ENCODE measurements at places on chromosomes 1 and 21.

- DNase-seq: no peak
Measured at GRCh38 chr1:182598296-182598695, 5.9 kb downstream of the RGS16 start.

DNA sequence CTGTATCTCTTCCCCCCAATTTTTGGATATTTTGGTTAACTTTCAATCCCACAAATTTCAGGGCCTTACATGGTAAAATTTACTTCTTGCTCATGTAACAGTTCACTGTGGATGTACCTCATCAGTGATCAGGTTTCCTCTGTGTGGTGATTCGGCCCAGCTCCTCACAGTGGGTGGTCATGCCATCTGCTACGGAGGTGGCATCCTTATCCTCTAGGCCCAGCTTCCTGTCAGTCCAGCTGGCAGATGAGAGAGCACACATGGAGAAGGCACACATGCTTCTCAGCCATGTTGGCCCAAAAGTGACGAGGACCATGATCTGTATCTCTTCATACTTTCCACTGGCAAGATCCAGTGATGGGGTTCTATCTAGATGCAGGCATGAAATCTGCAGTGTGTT lies 27.2 kb downstream of the PCBP3 start:
- no peak for DNase-seq

DNA sequence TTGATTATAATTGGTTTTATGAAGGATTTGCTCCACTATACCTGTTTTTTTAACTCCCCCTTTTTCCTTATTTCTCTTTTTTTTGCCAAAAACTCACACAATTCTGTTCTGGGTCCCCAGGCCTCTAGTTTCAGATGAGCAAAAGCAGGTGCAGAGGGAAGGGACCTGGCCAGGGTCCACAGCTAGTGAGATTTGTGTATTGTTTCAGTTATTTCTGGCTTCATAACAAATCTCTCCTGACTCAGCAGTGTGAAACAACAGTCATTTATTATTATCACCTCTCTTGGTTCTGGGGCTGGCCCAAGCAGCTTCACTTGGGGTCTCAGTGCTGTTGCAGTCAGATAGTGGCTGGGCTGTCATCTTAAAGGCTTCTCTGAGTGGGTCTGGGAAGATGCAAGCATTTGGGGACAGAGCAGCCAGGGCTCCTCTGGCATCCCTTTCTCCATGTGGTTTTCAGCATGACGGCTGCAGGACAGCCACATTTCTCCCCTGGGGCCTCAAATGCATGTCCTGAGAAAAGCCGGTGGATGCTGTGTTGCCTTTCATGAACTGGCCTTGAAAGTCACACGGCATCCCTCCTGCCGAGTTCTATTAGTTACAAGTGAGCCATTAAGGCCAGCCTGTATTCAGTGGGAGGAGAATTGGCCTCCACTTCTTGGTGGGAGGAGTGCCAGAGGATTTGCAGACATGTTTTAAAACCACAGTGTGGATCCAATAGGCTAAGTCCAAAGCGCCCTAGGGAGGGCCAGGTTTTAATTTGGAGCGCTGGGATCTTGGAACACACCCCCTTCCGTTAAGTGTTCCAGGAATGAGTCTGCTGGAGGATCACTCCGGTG lies 137.1 kb downstream of the CAMTA1 start:
- no peak for DNase-seq

DNA sequence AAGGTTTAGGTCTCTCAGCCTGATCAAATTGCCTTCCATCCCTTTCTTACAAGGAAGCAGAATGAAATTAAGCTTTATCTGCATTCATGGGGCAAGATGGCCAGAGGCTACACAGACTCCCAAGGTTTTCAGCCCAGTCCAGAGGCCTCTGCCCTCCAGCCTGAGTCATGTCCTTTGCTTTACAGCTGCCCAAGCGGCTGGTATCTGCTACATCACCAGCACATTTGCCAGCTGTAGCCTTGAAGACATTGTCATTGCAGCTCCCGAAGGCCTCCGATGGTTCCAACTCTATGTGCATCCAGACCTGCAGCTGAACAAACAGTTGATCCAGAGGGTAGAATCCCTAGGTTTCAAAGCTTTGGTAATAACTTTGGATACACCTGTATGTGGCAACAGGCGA lies 16.0 kb downstream of the HAO2 start:
- DNase-seq: no peak

DNA sequence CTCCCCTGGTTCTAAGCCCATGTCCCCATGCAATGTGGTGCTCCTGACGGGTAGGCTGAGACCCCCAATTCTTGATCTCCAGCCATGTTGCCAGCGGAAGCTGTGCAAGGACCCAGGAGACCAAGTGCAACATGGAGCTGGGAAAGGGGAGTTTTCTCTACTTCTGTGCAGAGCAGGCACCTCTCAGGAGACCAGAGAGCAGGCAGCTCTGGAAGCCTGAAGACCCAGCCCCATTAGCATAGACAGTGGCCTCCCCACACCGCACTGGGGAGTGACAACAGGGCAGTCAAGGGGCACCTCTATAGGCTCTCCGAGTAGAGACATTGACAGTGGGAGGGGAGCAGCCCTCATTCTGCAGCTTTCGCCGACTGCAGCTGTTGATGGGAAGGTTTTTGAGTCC lies 410.2 kb downstream of the MATN1 start:
- no peak for DNase-seq

DNA sequence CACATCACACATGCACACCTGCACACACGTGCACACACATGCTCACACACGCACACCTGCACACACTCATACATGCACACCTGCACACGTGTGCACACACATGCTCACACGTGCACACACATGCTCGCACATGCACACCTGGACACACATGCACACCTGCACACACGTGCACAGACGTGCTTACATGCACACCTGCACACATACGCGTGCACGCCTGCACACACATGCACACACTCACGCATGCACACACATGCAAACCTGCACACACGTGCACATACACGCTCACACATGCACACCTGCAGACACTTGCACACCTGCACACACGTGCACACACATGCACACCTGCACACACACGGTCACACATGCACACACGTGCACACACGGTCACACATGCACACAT lies 32.6 kb downstream of the CFAP74 start:
- no peak for DNase-seq

DNA sequence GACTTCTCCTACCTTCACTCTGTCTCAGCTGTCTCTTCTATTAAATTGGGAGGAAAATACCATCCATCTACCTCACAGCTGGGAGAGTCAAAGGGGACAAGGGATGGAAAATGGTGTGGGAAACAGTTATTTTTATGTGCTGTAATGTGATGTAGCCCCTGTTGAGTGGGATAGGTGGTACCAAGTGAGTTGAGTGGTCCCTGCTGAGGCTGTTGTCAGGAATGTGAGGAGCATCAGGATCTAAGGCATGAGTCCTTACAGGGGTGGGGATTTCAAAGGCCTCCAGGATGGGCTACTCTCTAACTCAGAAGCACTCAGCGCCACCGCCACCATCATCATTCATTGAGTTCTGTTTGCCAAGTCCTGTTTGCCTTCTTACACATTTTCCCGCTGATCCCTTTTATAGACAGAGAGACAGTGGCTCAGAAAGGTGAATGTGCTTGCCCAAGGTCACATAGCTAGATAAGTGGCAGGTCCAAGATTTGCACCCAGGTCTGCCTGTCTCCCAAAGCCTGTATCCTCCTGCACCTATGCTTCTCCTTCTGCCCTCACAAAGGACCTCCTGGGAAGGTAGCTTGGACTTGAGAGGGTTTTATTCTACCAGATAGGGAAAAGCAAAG lies 4.6 kb upstream of the ID3 start:
- no peak for DNase-seq

- DNase-seq: no peak
Measured at GRCh38 chr21:37829447-37829846, 86.8 kb downstream of the KCNJ6 start.

- no peak for DNase-seq
Measured at GRCh38 chr1:73564294-73564693, 633.7 kb downstream of the LRRIQ3 start.

- no peak for DNase-seq
Measured at GRCh38 chr1:116373431-116374352, 648 bp downstream of the ATP1A1 start.

GRCh38 chr21:44550807-44551206 lies 498 bp downstream of the KRTAP10-2 start:
- DNase-seq: no peak

DNA sequence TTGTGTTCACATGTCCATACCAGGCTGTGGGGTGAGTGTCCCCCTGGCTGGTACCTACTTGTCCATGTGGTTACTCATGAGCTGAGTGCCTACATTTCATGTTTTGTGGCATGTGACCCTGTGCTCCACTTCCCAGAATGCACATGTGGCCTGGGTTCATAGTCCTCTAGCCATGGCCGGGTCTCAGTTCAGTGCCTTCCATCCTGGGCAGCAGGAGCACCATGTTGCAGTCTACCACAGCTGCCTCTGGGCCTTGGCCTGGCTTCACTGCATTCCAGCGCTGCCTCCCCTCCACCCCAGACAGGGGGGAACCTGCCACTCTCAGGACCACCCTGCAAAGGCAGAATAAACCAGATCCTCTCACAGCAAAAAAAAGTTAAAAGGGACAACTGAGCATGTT lies 5.5 kb downstream of the CEPT1 start:
- DNase-seq: no peak

- DNase-seq: peak; percentile 35
Measured at GRCh38 chr1:111204201-111204982, 3.9 kb upstream of the DENND2D start.

- DNase-seq: no peak
Measured at GRCh38 chr1:246573491-246573890, 7.2 kb downstream of the CNST start.

- DNase-seq: no peak
Measured at GRCh38 chr1:27332536-27333281, 9.1 kb upstream of the SYTL1 start.

GRCh38 chr1:240091614-240092300 lies at the start of gene FMN2:
Gene FMN2 (plus strand): TSS chr1:240091883. CDS start chr1:240092110, 227 bp downstream.
- DNase-seq: peak; percentile 8

- no peak for DNase-seq
Measured at GRCh38 chr1:205410581-205411298, 11.1 kb downstream of the LEMD1 start.

DNA sequence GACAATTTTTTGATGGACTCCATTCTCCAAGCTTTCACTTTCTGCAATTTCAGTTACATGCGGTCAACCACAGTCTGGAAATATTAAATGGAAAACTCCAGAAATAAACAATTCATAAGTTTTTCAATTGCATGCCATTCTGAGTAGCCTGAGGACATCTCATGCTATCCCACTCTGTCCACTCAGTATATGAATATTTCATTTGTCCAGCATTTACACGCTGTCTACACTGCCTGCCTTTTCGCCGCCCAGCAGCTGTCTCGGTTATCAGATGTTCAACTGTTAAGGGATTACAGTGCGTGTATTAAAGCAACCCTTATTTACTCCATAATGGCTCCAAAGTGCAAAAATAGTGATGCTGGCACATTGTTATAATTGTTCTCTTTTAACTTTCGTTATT lies 116.3 kb downstream of the ADSS2 start:
- DNase-seq: no peak

DNA sequence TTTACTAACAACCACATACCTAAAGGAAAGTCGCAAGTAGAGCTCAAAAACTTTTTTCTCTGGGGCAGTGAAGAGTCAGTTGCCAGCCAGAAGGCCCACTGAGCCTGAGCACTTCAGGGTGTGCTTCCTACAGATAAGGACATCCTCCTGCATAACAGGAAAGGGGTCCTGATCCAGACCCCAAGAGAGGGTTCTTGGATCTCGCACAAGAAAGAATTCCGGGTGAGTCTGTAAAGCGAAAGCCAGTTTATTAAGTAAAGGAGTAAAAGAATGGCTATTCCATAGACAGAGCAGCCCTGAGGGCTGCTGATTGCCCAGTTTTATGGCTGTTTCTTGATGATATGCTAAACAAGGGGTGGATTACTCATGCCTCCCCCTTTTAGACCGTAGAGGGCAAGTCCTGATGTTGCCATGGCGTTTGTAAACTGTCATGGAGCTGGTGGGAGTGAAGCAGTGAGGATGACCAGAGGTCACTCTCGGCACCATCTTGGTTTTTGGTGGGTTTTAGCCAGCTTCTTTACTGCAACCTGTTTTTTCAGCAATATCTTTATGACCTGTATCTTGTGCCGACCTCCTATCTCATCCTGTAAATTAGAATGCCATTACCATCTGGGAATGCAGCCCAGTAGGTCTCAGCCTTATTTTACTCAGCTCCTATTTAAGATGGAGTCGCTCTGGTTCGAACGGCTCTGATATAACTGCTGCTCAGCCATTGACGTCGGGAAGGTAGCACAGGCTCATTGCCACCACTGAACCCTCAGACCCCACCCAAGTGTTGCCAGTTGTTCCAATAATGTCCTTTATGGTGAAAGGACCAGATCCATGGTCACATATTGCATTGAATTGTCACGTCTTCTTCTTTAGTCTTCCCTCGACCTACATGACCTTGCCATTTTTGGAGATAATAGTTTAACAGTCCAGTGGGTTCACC lies 96.6 kb upstream of the ERRFI1 start:
- no peak for DNase-seq

- DNase-seq: no peak
Measured at GRCh38 chr1:35460796-35461195, 96.4 kb downstream of the KIAA0319L start.

- DNase-seq: no peak
Measured at GRCh38 chr21:27515676-27516075, 548.8 kb upstream of the ADAMTS5 start.

- DNase-seq: no peak
Measured at GRCh38 chr1:41997153-41997552, 78.4 kb upstream of the HIVEP3 start.

DNA sequence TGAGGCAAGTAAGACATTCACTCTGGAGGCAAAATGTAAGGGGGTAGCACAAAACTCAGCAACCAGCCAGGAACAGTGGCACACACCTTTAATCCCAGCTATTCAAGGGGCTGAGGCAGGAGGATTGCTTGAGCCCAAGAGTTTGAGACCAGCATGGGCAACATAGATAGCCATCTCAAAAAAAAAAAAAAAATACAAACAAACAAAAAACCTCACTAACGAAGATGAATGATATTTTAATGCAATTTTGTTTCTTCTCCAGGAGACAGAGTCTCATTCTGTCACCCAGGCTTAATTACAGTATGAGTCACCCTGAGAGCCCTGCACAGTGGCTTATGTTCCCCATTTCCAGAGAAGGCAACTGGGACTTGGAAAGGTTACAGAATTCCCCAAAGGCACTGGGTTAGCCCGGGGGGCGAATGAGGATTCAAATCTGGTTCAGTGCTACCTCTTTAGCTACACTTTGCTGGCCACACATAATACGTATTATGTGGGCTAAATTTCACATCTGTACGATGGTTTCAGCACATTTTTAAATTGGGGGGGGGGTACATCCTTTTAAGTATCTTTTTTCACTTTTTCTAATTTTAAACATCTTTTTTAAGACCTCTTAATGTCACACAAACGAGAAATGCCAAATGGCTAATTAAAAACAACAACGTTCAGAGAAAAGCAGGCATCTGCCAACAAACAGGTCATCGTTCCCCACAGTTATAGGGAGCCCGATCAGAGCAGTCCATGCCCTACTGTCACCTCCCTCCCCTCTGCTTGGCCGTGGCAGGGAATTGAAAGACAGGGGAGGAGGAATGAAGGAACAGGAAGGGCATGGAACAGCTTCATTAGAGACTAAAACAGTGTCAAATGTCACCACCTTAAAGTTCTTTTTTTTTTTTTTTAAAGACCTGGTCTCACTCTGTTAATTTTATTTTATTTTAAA lies 3.5 kb downstream of the CELA2A start:
- DNase-seq: no peak
